ENCODE measurements at places on chromosomes 3 and 15.

GRCh38 chr15:92877000-92877399, 23.1 kb upstream of the CHD2 start:
- no peak for DNase-seq

- DNase-seq = peak; percentile 57
Measured at GRCh38 chr15:65132878-65133547, 595 bp downstream of the PDCD7 start.

DNA sequence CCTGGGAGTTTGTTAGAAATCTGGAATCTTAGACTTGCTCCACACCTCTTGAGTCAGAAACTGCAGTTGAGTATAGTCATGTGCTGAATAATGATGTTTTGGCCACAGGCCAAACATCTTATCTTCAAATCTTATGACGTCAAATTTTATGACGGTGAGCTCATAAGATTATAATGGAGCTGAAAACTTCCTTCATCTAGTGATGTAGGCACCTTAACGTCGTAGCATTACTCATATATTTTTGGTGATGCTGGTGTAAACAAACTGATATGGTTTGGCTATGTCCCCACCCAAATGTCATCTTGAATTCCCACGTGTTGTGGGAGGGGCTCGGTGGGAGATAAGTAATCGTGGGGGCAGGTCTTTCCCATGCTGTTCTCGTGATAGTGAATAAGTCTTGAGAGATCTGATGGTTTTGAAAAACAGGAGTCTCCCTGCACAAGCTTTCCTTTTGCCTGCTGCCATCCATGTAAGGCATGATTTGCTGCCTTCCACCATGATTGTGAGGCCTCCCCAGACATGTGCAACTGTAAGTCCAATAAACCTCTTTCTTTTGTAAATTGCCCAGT, 268.0 kb upstream of the PROK2 start:
- peak; percentile 54 for DNase-seq

DNA sequence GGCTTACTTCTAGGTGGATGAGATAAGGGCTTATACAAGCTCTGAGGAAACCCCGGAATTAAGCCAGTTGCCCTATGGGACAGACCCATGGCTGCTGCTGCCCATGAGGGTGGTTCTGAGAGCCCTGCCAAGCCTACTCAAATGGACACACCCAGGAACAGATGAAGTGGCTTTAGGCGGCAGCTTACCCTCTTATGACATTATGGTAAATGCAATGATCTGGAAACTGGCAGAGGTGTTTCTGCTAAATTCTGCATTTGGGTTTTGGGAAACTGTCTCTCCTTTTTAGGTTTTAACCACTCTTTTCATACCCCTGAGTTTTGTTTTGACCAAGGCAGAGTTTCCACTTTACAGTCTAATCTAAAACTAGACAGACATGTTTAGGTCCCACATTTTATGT, 9.0 kb upstream of the ZBED2 start:
- DNase-seq = no peak

GRCh38 chr15:26943866-26944265, 27.1 kb upstream of the GABRG3 start:
- DNase-seq = no peak

DNA sequence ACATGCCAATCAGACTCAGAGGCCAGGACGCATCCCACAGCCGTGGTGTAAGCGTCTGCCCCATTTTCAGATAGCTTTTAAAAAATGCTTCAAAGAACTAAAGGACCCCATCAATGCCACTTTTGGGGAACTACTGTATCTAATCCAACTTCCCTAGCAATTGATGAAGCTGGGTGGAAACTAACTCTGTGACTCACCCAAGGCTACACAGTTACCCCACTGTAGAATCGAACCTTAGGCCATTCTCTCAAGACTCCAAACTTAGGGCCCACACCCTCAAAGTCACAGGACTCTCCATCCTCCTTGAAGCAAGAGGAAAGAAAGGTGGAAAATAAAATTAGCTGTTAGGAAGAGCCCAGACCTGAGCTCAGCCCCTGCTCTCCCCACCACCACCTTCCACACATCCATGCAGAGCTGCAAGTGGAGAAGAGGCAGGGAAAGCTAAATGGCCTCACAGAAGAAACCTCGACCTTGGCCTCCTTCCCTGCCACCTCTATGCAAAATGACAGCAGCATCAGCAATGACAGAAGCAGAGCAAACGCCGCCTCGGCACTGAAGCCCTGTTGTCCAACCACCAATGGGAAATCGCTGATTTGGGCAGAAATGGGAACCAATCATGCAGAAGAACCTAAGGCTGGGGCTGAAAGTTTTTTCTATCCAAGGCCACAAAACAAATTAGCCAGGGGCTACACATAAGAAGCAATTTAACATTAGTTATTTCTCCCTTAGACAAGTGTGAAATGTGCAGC, 22.2 kb downstream of the ANP32A start:
- no peak for DNase-seq

DNA sequence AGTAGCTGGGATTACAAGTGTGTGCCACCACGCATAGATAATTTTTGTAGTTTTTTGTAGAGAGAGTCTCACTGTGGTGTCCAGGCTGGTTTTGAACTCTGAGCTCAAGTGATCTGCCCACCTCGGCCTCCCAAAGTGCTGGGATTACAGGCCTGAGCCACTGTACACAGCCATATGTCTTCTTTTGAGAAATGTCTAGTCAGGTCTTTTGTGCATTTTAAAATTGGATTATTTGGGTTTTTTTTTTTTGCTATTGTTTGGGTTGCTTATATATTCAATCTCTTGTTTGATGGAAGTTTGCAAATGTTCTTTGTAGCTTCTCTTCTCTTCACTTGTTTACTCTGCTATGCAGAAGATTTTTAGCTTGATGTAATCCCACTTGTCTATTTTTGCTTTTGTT, 6.2 kb upstream of the ARPP19 start:
- no peak for DNase-seq

DNA sequence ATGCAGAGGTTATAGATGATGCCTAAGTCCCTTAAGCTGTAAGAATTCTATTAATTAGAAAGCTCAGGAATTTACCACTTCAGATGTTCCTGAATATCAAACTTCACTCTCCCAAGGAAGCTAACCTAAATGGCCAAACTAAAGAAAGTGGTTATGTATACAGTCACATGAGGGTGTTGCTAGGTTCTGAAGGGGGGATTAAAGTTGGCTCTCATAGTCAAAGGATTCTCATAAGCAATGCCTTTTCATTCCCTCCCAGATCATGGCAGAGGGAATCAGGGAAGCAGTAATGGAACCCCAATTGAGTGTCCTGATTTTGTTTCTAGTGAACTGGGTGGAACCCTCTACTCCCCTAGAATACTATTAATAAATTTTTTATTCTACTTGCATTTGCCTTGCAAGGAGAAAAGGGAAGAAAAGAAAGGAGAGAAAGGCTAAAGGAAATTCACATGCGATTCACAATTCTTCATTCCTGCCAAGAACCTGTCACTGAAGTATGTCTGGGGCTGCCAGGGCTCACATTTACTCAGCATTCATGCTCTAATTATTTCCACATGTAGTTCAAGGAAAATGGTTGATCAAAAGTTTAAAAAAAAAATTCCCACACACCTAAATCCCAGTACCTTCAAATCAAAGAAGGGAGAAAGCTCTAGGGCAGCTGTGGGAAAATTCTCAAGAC, 25.1 kb downstream of the FSTL1 start:
- DNase-seq = no peak

GRCh38 chr3:33124638-33125037, 10.8 kb downstream of the CRTAP start:
- DNase-seq = no peak

DNA sequence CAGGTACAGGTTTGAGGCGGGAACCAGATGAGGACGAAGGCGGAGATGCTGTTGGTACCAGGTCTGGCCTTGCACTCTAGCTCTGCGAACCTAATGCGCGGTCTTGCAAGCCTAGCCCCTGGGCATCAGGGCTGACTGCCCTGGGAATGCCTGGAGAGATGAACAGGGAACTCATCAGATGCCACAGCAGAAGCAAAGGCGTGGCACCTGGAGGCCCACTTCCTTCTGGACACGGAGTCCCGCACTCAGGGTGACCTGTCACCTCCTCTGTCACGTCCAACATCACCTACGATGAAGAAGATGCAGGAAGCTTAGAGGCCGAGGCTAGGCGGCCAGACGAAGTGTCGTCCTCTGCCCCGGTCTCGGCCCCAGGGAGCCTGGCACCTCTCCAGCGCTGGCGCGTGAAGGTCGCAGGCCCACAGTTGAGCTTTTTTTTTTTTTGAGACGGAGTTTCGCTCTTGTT, 9.4 kb downstream of the RPLP1 start:
- DNase-seq = no peak

GRCh38 chr15:81254916-81255290, 58.2 kb downstream of the IL16 start:
- DNase-seq = no peak

DNA sequence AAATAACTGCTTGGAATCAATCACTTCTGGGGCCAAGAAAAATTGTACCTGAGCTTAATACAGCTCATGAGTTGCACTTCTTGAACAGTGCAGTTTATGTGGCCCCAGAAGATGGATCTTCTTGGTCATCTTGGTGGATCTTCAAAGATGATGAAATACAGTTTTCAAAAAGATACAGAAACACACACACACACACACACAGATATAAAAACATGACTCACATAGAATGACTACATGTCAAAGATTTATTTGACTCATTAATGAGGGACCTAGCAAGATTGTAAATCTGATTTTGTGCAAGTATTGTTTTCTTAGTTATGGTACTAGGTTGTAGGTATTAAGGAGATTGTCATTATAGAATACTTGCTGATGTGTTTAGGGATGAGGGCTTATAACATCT, 32.6 kb downstream of the PDCD6IP start:
- DNase-seq = peak; percentile 40

DNA sequence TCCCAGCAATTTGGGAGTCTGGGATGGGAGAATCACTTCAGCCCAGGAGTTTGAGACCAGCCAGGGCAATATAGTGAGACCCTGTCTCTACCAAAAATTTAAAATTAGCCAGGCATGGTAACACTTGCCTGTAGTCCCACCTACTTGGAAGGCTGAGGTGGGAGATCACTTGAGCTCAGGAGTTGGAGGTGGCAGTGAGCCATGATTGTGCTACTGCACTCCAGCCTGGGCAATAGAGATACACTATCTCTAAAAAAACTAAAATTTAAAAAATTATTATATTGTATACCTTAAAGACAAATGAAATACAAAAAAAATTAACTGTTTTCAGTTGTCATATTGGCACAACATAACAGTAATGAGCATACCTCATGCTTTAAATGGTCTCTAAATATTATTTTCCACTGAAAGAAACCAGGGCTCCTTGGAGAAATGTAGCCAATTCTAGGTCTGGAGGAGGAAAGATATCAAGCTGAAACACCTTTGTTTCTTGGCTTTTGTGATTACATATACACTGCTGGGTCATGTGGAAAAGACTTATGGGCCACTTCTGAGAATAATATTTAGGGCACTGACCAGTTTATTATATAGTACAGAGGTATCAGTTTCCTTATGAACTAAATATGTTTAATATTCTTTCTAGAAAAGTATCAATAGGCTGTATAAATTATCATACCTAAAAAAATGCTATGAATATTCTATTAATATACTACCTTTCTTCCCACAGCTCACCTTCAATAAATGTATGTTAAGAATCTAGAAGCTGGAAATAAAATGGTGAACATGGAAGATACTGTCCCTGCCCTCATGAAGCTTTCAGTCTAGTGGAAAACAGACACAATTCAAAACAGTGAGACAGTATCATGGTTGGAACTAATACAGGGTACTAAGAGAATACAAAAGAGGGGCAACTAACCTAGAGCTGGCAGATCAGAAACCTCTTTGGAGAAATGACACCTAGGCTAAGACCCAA, 119.5 kb downstream of the TMCC1 start:
- no peak for DNase-seq

DNA sequence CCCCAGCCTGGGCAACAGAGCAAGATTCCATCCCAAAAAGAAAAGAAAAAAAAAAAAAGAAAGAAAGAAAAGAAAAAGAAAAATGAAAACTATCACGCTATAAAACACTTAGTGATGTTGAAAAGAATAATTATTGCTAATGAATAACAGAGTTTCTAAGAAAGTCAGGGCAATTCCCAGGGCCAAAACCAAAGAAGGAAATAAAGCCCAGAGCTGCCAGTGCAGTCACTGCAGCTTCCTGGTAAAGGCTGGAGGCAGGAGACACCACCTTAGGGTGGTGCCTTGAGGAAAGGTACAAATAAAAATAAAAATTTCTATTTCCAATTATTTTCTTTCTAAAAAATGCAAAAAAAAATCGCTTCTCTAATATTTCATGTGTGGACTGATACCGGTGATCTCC, 19.7 kb upstream of the UACA start:
- DNase-seq = no peak

GRCh38 chr15:97087006-97087741, 756.7 kb downstream of the NR2F2 start:
- DNase-seq = no peak

- DNase-seq = peak; percentile 5
Measured at GRCh38 chr3:182058488-182058887, 346.8 kb downstream of the SOX2 start.

DNA sequence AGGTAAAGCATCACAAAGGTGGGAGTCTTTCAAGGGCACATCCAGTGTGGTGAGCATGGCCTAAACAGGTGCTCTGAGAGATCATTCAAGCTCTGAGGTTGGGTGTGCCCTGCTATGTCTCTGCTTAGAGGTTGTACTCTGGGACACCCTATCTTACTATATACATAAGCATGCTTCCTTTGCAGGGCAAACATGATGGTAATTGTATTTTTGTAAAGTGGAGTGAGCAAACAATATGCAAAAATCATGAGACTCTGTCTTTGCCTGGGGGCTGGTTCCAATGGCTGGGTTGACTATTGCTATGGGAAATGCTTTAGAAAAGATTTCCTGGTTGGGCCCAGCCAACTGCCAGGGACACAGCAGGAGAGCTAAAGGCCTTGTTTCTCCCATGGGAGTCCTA, 315.1 kb upstream of the TLE3 start:
- DNase-seq = no peak

GRCh38 chr3:168162172-168162571, 66.4 kb upstream of the GOLIM4 start:
- no peak for DNase-seq

DNA sequence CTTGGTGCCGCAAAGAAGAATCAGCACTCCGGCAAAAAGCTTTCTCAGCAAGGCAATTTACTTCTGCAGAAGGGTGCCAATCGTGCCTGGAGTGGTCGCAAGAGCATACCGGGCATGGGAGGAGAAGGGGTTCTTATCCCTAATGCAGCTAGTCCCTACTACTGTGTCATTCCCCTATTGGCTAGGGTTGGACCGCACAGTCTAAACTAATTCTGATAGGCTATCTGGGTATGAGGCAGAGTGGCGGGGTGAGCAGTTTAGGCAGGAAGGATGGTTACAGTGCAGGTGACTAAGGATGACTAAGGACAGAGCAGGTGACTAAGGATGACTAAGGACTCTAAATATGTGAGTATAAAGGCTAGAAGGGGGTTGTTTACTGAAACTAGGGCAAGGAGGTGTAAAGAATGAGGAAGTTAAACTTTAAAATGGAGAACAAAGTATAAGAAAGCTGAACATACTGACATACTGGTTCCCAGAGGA, 52.9 kb downstream of the PGBD4 start:
- DNase-seq = peak; percentile 79

DNA sequence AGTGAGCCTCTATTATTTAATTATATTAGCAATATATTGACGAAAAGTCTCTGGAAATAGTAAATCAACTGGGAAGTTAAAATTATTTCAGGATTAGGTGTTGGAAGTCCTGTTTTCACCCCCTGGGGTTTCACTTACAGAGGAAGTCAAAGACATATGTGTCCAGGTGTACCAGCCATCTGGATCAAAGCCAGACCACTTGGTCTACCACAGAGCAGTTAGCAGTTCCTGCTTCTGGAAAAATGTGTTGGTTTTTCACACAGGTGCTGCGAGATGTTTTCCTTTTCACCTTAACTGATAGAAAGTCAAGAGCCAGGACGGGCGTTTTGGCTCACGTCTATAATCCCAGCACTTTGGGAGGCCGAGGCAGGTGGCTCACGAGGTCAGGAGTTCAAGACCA, 13.1 kb downstream of the MME start:
- DNase-seq = no peak

All from RKO (cell line).